ENCODE measurements at places on chromosomes 16 and 17. TPM values are rescaled to one million over a fixed set of nuclear protein-coding genes. Genes with fewer than 3 reads are reported as not detected.

The PLLP gene
- total RNA-seq: 60.6 TPM

The FADS6 gene
- 0.11 TPM for total RNA-seq

The E4F1 gene
- total RNA-seq: 10.3 TPM

The SEC14L1 gene
- total RNA-seq: 43.9 TPM

The KRTAP1-1 gene
- not detected for total RNA-seq

The PPP4C gene
- total RNA-seq: 177 TPM

The PRR11 gene
- 50.4 TPM for total RNA-seq

The KATNIP gene
- 12.0 TPM for total RNA-seq

The ABCC11 gene
- total RNA-seq: 1.0 TPM

The HSPB9 gene
- total RNA-seq: 0.24 TPM

The C16orf86 gene
- 1.7 TPM for total RNA-seq

The SEPTIN1 gene
- total RNA-seq: 0.18 TPM

The METTL2A gene
- total RNA-seq: 32.7 TPM

The KIAA0513 gene
- total RNA-seq: 1.5 TPM

The MSL1 gene
- total RNA-seq: 76.1 TPM

The TEDC2 gene
- total RNA-seq: 24.4 TPM

The ACAP1 gene
- 1.3 TPM for total RNA-seq

The GCGR gene
- 0.13 TPM for total RNA-seq

GRCh38 chr17:34712481-34713195 lies 133.3 kb downstream of the TMEM132E start:
- DNase-seq: no peak

DNA sequence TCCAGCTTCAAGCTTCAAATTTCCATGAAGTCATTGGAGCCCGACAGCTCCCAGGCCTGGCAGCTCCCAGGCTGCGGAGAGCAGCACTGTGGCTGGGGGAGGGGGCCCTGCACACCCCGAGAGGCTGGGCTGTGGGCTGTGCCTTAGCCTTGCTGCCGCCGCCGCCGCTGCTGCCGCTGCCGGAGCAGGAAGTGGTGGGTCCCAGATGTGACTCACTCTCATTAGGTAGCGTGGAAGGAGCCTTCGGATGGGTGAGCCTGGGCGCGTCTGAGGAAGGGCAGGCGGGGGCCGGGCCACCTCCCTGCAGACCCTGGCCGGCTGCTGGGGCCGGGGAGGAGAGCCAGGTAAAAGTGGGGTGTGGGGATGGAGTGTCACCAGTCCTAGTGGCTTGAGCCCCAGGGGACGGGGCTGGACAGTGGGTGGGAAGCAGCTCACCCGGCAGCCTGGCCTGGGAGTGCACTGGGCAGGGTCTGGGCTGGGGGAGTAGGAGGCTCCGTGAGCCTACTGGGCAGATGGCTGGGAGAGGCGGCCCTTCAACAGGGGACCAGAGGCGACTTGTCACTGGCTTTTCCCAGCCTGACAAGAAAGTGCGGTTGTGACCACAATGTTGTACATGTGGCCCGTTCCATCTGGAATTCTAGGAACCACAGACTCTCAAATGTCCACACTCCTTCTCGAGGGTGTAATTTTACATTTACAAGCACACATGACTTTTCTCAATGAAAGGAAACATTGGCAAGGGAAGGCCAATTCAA lies at the start of gene ADCY7:
ADCY7 (plus strand) TSS at position 215 of the 755 bp plus-strand sequence. CDS start 21,629 bp downstream, outside the sequence.
- DNase-seq: no peak

GRCh38 chr16:57916735-57917438 lies 54.0 kb downstream of the CNGB1 start:
- DNase-seq: no peak

DNA sequence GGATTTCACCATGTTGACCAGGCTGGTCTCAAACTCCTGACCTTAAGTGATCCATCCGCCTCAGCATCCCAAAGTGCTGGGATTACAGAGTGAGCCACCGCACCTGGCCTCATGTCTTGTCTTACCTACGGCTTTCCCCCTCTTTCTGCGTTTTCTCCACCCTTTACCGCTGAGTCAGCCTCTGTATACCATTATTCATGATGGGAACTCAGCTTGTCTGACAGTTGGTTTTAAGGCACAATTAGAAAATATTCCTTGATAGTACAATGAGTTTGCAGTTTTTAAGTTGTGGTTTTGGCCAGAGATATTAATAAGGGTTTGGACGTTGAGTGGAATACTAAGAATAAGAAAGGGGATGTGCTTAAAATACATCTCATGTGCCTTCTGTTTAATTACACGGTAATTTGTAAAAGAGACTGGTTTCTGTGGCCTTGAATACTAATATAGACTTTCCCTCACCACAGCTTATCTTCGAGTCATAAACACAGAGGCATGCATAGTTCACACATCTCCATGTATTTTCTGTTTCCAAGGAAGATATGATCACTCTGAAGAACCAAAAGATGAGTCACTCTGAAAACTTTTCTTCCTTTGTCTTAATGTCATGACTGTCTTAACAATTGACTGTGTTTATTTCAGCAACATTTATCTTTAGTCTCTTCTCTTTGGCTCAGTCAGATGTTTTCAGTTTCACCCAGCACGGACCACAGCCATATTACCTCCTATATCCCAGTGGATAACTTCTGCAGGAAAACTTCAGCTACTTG lies 54.4 kb downstream of the PITPNC1 start:
- no peak for DNase-seq

- no peak for DNase-seq
Observed at GRCh38 chr17:35889241-35889640, 9.1 kb upstream of the CCL5 start.

DNA sequence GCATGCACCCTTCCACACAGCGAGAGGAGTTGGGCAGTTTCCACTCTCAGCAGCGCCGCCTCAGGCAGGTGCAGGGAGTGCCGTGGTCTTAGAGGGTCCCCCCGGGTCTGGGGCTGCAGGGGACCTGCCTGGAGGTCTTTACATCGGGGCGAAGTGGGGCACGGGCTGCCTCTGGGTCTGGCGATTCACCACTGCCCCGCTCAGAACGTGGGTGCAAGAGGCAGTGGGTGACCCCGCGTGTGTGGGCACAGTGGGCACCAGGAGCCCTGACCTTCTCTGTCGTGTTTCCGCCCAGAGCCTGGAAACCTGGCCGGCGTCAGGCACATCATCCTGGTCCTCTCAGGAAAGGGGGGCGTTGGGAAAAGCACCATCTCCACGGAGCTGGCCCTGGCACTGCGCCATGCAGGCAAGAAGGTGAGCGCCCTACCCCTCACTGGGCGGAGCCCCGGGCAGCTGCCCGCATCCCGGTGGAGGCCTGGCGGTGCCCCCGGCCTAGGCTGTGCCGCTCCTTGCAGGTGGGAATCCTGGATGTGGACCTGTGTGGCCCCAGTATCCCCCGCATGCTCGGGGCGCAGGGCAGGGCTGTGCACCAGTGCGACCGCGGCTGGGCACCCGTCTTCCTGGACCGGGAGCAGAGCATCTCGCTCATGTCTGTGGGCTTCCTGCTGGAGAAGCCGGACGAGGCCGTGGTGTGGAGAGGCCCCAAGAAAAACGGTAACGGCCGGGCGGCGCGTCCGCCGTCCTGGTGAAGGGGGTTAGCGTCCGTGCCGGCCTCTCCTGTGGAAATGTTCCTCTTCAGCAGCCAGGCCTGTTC lies 3.7 kb downstream of the NUBP2 start:
- DNase-seq: no peak

- no peak for DNase-seq
Observed at GRCh38 chr17:8326511-8327302, 12.9 kb upstream of the ODF4 start.

DNA sequence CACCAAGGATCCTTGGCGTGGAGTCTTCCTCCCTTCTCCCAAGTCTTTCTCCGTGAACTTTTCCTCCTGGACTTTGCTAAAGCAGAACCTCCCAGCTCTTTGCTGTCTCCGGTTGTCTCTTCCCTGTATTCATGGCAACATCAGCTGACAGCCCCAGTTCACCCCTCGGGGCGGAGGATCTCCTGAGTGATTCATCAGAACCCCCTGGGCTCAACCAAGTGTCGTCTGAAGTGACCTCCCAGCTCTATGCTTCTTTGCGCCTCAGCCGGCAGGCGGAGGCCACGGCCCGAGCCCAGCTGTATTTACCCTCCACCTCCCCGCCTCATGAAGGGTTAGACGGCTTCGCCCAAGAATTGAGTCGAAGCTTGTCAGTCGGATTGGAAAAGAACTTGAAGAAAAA lies 943 bp downstream of the CNTROB start:
- DNase-seq: peak; percentile 21

GRCh38 chr16:27222249-27223225 lies 19.2 kb downstream of the KDM8 start:
- no peak for DNase-seq

DNA sequence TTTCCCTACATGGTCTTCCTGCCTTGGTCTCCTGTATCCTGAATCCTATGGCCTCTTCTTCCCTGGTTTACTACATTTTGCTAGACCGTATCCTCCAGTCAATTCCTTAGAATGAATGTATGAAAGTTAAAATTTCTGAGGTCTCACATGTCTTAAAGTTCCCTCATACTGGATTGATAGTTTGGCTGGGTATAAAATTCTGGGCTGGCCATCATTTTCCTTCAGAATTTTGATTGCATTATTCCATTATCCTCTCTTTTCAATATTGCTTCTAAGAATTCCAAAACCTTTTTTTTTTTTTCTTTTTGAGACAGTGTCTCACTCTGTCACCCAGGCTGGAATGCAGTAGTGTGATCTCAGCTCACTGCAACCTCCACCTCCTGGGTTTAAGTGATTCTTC lies 10.8 kb downstream of the NOD2 start:
- no peak for DNase-seq

DNA sequence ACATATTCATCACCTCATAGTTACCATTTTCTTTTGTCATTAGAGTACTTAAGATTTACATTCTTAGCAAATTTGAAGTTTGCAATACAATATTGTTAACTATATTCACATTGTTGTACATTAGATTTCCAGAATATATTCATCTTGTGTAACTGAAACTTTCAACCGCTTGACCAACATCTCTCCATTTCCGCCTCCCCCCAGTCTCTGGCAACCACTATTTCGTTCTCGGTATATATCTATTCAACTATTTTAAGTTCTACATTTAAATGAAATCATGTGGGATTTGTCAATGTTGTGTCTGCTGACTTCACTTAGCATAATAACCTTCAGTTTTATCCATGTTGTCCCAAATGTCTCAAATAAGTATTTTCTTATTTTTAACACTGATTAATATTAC lies 274.5 kb upstream of the KIF2B start:
- DNase-seq: no peak

DNA sequence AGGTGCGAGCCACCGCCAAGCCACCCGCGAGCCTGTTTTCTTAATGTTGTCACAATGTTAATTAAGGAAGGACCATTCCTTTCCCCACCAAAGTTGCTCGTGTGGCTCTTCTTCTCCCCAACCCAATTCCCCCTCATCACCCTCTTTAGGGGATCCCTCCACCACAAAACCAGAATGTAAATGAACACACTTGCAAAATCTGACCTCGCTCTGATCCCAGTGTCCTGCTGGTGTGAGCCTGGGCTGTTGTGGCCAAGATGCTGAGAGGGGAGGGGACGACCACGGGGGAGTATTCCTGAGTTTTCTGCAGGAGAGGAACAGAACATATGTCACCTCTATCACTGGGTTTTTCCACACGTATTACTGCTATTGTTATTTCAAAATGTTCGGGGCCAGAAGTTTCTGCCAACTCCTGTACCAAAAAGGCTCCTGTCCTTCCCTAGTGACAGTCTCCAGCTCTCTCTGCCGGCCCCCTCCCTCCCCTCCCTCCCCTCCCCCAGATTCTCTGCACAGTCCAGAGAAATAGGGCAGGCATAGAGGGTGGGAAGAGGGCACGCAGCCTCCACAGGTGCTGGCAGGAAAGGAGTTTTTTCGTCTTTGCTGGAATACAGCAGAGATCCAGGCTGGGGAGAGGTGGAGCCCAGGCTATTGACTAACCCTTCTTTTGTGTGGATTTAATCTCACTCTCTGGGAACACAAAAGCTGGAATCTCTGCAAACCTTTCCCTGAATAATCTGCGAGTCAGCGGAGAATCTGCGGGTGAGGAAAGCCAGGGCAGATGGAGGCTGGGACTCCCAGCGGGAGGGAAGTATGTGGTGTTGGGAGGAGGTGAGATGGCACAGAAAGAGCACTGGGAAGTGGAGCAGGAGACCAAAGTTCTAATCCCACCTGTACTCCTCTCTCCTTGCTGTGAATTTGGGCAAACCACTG lies 4.5 kb upstream of the CA4 start:
- DNase-seq: no peak

GRCh38 chr17:15650741-15651582 lies 31.5 kb upstream of the FBXW10B start:
- no peak for DNase-seq

GRCh38 chr16:80084163-80084562 lies 456.6 kb upstream of the DYNLRB2 start:
- DNase-seq: no peak

- DNase-seq: no peak
Observed at GRCh38 chr16:8645831-8646230, 24.3 kb downstream of the METTL22 start.

- DNase-seq: no peak
Observed at GRCh38 chr17:297758-298157, 54.8 kb downstream of the RPH3AL start.

- DNase-seq: peak; percentile 16
Observed at GRCh38 chr17:80453998-80454556, 22.3 kb downstream of the NPTX1 start.

- DNase-seq: peak; percentile 41
Observed at GRCh38 chr17:35731239-35731916, at the start of gene RASL10B. TSS of gene RASL10B (plus strand) at chr17:35731639. CDS start at chr17:35735185, 3,546 bp downstream.

- DNase-seq: no peak
Observed at GRCh38 chr17:2239882-2240430, 63.6 kb downstream of the SMG6 start.

DNA sequence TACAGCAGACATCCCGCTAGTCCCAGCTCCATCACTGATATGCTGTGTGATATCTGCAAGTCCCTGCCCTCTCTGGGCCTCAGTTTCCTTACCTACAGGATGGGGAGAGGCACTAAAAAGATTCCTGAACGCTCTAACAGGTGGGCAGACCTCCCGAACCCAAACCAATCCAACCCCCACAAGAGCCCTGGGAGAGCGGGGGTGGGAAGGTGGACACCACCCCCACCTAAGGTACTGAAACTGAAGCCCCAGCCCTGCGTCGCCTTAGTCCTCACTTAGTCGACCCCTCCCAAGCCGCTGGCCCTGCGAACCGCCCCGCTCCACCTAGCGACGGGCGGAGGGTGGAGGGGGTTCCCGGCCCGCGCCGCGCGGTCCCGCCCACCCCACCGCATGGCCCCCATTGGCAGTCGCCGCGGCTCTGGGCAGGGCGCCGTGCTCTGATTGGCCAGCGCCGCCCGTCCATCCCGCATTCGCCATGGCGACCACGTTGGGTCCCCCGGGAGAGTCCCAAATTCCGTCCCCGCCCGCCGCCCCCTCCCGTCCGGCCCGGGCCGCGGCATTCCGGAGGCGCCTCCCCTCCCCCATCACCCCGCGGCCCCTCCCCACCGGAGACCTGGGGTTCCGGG lies 578 bp downstream of the CCDC102A start:
- DNase-seq: peak; percentile 77

DNA sequence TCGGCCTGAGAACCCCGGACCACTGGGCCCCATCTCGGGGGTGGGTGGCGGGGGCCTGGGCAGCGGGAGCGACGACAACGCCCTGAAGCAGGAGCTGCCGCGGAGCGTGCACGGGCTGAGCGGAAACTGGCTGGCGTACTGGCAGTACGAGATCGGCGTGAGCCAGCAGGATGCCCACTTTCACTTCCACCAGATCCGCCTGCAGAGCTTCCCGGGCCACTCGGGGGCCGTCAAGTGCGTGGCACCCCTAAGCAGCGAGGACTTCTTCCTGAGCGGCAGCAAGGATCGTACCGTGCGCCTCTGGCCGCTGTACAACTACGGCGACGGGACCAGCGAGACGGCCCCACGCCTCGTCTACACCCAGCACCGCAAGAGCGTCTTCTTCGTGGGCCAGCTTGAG lies 8.9 kb upstream of the SERPINF2 start:
- no peak for DNase-seq

- no peak for DNase-seq
Observed at GRCh38 chr17:45955326-45955725, 43.7 kb upstream of the STH start.

- DNase-seq: no peak
Observed at GRCh38 chr16:54284319-54284930, 2.2 kb downstream of the IRX3 start.

All from HepG2 (cell line).